ENCODE measurements at places on chromosomes 4 and X. TPM values are rescaled to one million over a fixed set of nuclear protein-coding genes. Genes with fewer than 3 reads are reported as not detected.

CHRDL1 gene
- not detected for polyA plus RNA-seq

XG gene
- polyA plus RNA-seq = not detected

DNA sequence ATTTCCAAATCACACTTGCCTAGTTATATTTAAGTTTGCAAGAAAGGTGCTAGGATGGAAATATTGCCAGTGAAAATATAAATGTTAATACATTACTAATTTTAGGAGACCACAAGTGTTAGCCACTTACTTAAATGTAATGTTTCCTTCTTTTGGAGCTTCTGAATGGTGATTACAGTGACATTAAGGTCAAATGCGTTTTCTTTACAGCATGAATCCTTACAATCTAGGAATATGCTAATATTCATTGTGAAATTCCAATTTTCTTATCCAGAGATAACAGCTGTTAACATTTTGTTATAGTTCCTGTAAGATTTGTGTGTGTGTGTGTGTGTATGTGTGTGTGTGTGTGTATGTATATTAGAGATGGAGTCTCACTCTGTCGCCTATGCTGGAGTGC lies 70.2 kb upstream of the NUDT6 start:
- H3K27me3 ChIP-seq = no peaks in the 10 kb centered on the region
- no peaks in the 10 kb centered on the region for H3K36me3 ChIP-seq
- no peak overlapping the region for H3K27ac ChIP-seq

GRCh38 chr4:155391932-155392331 lies 15.2 kb upstream of the MAP9 start:
- H3K4me3 ChIP-seq = no peak overlapping the region
- no peak overlapping the region for H3K27ac ChIP-seq
- no peak for DNase-seq

DNA sequence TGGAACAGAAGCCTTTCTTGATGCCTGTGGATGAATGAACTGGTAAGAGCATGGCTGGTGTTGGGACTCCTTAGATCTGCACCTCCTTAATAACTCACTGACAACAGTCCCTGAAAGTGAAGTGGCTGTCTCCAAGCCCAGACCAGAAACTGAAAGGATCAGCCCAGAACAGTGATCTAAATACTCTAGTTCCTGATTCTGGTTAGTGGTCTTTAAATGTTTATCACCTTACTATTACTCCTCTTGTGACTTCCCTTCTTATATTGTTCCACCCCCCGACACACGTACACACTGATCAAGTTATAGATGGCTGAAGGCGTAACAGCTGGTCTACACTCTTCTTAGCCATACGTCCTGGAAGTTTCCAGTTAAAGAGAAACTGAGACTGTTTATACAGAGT lies 33.8 kb upstream of the ARMCX2 start:
- H3K27me3 ChIP-seq = no peaks in the 10 kb centered on the region
- DNase-seq = no peak
- no peak overlapping the region for H3K4me3 ChIP-seq
- no peak overlapping the region for H3K27ac ChIP-seq
